ENCODE measurements at places on chromosomes 5 and 9.

DNA sequence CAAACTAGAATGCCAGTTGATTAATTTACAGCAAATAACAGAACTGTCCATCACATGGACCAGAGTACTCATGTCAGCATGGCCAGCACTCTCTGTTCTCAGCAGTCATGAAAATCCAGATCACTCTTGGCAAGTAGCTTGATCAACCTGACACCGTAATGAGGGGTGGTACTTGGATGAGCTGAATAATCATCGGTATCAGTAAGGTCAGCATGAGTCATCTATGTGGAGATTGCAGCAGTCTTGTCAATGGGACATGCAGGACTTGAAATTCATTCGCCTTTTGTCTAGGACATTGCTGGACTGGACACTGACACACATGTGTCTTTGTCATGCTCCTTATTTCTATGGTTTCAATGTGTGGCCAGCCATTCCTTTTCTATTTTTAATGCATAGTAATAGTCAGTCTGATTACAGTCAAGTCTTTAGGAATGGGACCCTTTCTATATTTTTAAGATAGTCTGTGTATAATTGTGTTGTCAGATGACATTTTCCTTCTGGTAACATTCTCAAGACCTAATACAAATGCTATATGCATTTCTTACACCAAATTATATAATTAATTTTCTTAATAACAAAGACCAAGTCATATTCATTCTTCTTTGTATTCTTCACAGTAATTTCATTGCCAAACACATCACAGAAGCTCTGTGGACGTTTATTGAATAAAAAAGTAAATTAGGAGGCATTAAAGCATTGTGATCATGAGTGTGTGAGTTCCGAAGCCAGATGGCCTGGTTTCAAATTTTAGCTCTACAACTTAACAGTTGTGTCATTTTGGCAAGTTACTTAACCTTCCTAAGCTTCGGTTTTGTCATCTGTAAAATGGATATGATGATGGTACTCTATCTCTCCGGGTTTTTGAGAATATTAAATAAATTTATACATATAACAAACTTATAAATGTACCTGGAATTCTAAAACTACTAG, 57.4 kb downstream of the ADAMTSL1 start:
- DNase-seq: peak; percentile 10

- DNase-seq: peak; percentile 99
Measured at GRCh38 chr5:132090107-132090506, 16.5 kb downstream of the CSF2 start.

GRCh38 chr5:107486489-107486888, 184.2 kb downstream of the EFNA5 start:
- DNase-seq: peak; percentile 76

DNA sequence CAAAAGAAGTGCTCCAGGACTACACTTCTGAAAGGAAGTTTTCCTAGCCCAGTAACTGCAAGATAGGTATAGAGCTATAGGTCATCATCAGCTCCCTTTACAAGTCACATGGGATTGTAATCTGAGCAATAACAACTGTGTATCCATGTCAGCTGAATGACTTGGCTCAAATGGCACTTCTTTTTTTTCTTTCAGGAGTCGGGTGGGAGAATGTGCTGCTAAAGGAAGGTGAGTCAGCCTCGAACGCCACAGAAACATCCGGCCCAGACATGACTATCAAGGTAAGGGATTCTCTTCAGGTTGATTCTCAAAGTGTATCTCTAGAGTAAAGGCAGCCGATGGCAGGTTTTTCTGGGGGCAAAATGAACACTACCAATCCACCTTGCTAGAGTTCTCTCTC, 192.2 kb downstream of the C9orf152 start:
- DNase-seq: peak; percentile 95

DNA sequence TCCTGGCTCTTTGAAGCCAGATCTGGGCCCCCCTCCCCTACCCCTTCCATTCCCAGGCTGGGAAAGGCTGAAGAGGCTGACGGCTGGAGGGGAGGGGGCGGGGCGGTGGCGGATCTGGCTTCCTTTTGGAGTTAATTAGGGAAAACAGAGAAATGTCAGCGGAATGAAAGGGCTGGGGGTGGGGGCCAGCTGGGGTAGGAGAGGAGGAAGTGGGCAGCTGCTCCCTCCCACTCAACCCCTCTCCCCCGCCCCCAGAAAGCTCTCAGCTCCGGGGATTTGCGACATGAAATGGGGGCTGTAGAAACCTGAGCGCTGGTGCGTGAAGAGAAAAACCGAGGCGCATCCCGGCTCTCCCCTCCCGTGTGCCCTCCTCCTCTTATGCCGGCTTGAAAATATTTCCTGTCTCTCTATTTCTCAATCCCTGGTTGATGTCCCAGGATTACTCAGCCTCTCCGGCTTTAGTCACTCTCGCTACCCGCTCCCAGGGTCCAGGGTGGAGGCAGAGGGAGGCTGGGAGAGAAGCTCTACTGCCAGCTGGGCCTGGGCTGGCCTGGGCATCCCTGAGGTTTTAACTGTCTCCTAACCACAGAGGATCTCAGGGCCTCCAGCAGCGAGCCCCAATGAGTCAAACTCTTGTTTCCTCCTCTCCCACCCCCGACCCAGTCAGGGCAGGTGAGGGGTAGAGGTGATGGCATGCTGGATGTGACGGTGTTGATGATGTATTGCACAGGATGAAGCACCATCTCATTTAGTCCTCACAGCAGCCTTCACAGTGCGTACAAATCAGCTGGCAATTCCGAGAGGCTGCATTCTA, 20.1 kb downstream of the PCDHGC5 start:
- DNase-seq: peak; percentile 96

DNA sequence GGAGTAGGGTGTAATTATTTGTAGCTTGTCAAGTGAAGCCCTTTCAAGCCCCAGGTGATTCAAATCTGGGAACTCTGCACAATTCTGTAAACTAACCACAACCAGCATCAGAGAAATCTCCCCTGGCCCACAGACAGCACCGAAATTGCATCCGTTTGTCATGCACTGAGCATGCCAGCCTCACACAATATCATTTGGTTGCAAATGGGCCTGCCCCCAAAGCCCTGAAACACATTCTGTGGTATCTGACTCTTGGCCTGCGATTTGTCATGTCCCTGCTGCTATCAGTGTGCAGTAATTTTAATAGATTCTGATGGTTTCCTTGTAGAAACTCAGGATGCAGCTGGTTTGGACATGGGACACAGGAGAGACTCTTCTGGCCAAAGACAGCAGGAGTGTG, 35.3 kb downstream of the SNX24 start:
- peak; percentile 83 for DNase-seq

Measured in M059J (cell line).